Smooth muscle cell of the pulmonary artery (primary cell): ENCODE measurements at places on chromosomes 7 and 10. TPM values are rescaled to one million over a fixed set of nuclear protein-coding genes. Genes with fewer than 3 reads are reported as not detected.

The GIMAP4 gene
- total RNA-seq: 0.13 and 0.33 TPM in 2 replicates

The PTPRE gene
- total RNA-seq: 4.8 and 14.5 TPM in 2 replicates

The SLIT1 gene
- total RNA-seq: 0.07 and 0.13 TPM in 2 replicates

The MMRN2 gene
- 6.2 and 6.3 TPM in 2 replicates for total RNA-seq

The PPP1R3A gene
- not detected in 2 replicates for total RNA-seq

The LRRTM3 gene
- not detected in 2 replicates for total RNA-seq

The ELN gene
- total RNA-seq: 82.6 and 158 TPM in 2 replicates

The ATE1 gene
- 29.0 and 30.2 TPM in 2 replicates for total RNA-seq

The ADAM22 gene
- total RNA-seq: 0.43 and 0.52 TPM in 2 replicates

The IDI2 gene
- not detected in 2 replicates for total RNA-seq

The RHOBTB1 gene
- 13.7 and 15.8 TPM in 2 replicates for total RNA-seq

The HIP1 gene
- 14.5 and 17.5 TPM in 2 replicates for total RNA-seq

The ARHGEF5 gene
- total RNA-seq: 2.0 and 2.4 TPM in 2 replicates

The UCN3 gene
- not detected in 2 replicates for total RNA-seq

The TMEM130 gene
- total RNA-seq: 0.36 and 1.0 TPM in 2 replicates

The IKZF5 gene
- total RNA-seq: 3.3 and 3.8 TPM in 2 replicates

The FAM25C gene
- not detected in 2 replicates for total RNA-seq

The CABCOCO1 gene
- total RNA-seq: 0.26 and 0.36 TPM in 2 replicates

The GIMAP2 gene
- 0.43 and 1.7 TPM in 2 replicates for total RNA-seq

The TWIST1 gene
- total RNA-seq: 30.5 and 44.1 TPM in 2 replicates

The ZPBP gene
- not detected in 2 replicates for total RNA-seq

The TBX20 gene
- 0.99 and 4.3 TPM in 2 replicates for total RNA-seq
